ENCODE measurements at places on chromosomes 6 and 20.

DNA sequence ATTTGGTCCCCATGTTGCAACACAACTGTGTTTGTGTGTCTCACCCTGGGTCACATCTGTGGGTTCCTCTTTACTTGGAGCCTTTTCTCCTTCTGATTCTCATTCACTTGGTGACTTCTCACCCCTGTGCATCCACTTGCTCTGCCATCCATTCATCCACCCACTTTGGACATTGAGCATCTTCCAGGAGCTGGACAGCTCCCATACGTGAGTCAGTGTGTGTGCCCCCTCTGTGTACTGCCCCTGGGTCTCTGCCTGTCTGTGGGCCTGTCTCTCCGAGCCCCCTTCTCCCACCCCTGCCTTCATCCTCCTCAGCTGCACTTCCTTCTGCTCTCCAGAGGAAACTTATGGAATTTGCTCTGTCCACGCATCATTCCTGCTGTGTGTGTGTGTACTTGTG, 67.8 kb upstream of the NNAT start:
- no peak for DNase-seq

DNA sequence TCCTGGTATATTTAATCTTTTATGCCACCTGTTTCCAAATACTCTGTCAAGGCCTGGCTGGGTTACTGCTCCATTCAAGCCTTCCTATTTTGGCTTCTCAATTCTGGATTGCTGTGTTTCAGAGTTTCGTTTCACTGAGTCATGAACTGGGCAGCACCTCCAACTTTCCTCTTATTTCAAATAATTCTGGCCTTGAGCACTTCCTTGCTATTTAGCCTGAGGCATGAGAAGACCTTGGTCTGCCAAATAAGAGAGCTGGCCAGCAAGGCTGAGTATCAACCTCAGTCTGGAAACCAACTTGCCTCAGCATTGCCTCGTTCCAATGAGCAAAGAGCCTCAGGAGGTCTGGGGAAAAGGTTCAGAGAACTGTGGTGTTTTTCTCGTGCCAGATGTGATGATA, 66.6 kb downstream of the TNFAIP3 start:
- no peak for DNase-seq

- DNase-seq: no peak
Measured at GRCh38 chr6:113331021-113331420, 526.1 kb upstream of the MARCKS start.

GRCh38 chr20:43432498-43432897, 25.2 kb upstream of the SRSF6 start:
- no peak for DNase-seq

GRCh38 chr6:22756365-22756764, 187.0 kb downstream of the HDGFL1 start:
- no peak for DNase-seq

- no peak for DNase-seq
Measured at GRCh38 chr20:48803176-48804053, 24.4 kb downstream of the PREX1 start.

- DNase-seq: no peak
Measured at GRCh38 chr6:32402812-32403211, 4.2 kb downstream of the BTNL2 start.

- DNase-seq: no peak
Measured at GRCh38 chr6:153123801-153124200, 7.3 kb downstream of the RGS17 start.

DNA sequence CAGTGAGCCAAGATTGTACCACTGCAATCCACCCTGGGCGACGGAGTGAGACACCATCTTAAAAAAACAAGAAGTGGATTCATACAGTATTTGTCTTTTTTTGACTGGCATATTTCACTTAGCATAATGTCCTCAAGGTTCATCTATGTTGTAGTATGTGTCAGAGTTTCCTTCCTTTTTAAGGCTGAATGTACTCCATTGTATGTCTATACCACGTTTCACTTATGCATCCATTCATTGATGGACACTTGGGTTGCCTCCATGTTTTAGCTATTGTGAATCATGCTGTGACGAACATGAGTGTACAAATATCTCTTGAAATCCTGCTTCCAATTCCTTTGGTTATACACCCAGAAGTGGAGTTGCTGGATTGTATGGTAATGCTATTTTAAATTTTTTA, 28.9 kb upstream of the FAM83D start:
- DNase-seq: no peak

- DNase-seq: peak; percentile 20
Measured at GRCh38 chr20:52313341-52313963, 121.9 kb upstream of the ZFP64 start.
